GM12891 (cell line): ENCODE measurements at places on chromosomes 3 and 15.

- no peak for DNase-seq
Measured at GRCh38 chr15:97858296-97858695, 102.2 kb upstream of the ARRDC4 start.

DNA sequence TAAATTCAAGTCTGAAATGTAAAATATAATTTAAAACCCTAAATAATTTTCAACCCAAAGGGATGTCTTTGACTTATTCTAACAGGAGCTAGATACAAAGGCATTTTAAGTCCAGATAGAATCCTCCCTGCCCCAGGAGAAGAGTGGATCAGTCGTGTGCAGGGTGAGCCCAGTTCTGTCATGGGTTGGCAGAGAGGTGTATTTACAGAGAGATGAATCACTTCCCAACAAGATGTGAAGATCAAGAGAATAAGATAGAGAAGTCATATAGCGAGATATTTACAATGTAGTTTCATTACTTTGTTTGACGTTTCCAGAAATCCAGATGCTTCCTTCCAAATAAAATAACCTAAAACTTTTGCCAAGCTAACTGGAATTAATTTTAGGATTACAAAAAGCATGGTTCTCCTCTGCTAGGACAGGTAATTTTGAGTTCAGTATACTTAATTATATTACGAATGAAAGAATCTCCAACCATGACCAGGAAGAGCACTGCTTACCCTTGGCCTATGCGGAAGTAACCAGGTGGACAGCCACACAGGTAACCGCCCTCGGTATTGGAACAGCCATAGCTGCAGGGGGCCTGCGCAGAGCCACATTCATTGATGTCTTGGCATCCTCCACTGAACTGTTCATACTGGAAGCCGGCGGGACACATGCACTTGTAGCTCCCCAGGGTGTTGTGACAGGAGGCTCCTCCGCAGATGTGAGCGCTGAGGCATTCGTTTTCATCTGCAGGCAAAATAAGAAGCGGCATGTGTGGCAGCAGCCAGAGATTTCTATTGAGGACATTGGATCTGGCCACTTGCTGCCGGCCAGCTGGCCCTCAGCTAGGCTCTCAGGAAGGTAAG is 84.0 kb downstream of the DUT start:
- no peak for DNase-seq

DNA sequence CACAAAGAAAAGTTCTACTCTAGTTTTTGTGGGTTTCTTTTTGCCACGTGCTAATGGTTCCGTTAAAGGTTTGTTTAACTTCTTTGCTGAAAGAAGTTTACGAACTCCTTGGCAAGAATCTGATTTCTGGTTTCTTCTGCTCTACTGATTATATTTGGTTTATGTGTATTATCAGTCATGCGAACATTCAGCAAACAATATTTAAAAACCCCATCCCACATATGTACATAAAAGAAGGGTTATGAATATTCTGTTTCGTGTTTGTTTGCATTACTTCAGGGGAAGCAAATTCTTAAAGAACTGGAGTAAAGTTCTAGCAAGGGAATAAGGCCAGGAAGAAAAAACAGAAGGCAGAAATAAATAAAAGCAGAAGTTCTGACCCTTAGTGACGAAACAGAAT is 9.8 kb downstream of the LARS2 start:
- no peak for DNase-seq

GRCh38 chr3:99321261-99321660 is 317.1 kb upstream of the COL8A1 start:
- no peak for DNase-seq

GRCh38 chr3:21938267-21938681 is 187.3 kb upstream of the ZNF385D start:
- no peak for DNase-seq

- no peak for DNase-seq
Measured at GRCh38 chr3:97510795-97511194, 253.8 kb upstream of the ARL6 start.

GRCh38 chr3:2950159-2950558 is 160.0 kb downstream of the IL5RA start:
- DNase-seq: no peak

DNA sequence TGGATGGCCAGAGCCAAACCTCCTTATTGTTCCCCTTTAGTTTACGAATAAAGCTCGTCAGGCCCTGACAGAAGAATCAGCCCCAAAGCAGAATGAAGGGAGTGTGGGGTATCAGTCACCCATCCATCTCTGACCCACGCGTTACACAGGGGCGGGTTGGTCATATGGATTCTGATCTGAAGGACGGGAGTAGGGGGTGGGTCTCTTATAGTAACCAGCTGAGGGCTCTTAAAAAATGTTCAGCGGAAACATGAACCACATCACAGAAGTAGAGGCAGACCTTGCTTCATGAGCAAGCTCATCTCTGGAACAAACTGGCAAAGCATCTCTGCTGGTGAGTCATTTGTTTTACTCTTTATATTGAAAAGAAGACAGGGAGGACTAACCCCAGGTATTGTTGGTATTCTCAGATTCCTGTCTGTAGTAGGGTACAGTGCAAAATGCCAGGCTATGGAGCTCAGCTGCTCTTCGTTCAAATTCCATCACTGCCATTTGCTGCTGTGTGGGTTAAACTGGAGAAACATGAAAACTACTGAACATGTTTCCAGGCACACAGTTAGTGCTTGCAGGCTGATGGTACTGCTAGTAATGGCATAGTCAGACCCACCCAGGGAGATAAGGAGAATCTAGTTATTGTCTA is at the start of gene CXCR6:
Gene CXCR6, plus strand, starts transcription at position 258 of the 640 bp plus-strand sequence. CDS start 3,018 bp downstream, outside the sequence.
- no peak for DNase-seq

DNA sequence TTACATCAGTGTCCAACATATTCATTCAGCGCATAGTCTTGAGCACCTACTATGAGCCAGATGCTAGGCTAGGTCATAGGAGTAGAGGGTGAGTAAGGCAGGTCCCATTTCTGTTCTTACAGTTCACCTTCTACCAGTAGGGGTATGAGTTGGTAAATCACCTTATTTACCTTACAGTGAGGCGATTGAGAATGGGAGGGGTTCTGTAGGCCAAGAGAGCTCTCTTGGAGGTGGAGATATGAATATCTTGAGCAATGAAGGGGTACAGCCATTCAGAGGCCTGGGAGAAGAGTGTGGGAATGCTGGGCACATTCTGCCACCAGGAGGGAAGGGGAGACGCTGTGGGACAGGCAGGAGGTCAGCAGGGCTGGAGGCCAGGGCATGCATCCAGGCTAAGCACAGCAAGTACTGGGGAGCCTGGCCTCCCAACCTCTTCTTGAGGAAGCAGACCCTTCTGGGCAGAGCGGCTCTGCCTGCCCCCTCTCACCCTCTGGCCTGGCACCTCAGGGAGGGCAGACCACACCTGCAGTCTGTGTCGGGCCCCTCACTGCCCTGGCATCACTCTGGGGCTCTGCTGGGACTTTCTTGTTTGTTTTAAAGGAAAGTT is 123.4 kb downstream of the EEFSEC start:
- DNase-seq: no peak

DNA sequence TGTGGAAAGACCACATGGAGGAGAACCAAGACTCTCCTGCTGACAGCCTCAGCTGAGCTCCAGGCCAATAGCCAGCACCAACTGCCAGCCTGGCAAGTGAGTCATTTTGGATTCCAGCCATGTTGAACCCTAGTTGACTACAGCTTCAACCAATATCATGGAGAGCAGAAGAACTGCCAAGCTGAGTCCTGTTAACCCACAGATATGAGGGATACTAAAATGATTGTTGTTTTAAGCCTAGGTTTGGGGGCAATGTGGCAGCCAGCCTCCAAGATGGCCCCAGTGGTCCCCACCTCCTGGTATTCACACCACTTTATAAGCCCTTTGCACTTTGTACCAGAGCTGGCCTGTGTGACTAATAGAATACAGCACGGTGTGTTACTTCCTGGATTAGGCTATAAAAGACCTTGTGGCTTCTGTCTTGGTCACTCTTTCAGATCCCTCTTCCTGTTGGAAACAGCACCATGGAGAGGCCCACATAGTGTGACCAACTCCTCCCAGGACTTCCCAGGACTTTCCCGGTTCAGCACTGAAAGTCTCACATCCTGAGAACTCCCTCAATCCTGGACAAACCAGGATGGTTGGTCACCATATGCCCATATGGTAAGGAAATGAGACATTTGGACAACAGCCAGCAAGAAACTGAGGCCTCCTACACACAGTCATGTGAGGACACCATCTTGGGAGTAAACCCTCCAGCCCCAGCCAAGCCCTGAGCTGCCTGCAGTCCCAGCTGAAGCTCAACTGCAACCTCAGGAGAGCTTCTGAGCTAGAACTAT is 32.4 kb upstream of the CDV3 start:
- peak; percentile 19 for DNase-seq

- no peak for DNase-seq
Measured at GRCh38 chr3:183330881-183331280, 77.8 kb downstream of the B3GNT5 start.

DNA sequence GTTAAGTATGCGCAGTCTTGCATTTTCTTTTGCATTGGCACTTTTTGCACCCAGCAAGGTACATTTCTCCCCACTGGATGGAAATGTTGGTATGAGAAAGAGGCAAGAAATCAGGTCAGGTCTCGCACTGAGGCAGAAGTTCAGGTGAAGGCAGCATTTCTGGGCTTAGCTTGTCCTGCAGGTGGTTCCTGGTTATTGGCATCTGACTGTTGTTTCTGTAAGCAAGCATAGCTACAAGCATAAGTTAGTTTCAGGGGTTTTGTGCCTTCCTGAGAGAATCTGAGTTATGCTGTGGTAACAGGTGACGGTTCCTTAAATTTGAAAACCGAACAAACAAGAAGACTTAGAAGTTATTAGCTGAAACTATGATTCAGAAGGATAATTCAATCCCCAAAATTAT is 139.4 kb upstream of the GRM7 start:
- DNase-seq: no peak

DNA sequence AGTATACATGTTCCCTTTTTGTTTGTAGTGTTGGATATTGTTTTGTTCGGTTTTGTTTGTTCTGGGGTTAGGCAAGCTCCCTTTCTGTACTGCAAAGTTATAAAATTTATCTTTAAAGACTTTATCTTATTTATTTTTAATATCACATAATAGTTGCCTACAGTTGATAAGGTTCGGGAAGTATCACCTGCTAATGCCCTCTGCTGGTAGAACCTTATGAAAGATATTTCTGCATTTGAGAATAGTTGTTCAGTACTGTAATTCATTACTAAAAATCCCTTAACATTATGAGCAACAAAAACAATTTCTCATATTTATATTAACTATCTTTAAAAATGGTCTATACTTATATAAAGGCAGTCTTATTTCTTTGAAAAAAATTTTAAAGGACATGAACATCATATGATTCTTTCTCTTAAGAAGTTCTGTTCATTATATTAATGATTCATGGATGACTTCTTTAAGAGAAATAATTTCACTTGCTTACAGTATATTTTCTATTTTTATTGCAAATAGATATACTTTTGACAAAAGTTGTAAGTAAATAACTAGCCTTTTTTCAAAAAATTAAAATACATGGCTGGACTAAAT is 1126.8 kb downstream of the SI start:
- DNase-seq: no peak

GRCh38 chr15:50883903-50884302 is 24.6 kb upstream of the AP4E1 start:
- DNase-seq: no peak

- no peak for DNase-seq
Measured at GRCh38 chr15:73987681-73988444, 4.2 kb downstream of the STOML1 start.

DNA sequence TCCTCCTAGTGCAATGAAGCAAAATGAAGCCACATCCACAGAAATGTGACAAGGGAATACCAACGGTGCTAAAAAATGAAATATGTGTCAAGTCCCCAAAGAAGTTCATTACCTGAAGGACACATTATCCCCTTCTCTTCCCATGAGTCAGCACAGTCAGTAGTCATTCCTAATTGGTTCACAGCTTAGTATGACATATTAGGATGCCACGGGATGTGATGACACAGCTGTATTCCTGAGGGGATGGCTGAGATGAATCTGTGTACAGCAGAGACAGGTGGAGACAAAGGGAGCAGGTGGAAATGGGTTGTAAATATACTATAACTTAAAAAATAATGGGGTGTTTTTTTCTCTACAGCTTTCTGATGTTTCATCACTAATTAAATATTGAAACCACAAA is 273.4 kb downstream of the ARRDC4 start:
- no peak for DNase-seq

DNA sequence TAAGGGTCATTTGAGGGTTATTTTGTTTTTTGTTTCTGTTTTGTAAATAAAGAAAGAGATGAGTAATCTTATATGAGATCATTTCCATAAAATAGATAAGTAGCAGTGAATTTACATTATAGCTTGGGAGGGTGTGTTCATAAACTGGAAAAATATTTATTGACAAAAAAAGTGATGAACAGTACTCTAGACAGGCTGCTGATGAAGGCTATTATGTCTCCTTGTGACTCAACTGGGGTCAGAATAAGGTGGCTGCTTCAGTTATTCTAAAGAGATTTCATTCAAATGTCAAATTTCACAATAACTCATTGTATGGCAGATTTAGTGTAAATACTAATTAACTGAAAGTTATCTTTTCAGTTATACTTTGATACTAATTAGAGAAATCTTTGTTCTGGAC is 251.1 kb upstream of the CMC1 start:
- DNase-seq: no peak

- DNase-seq: no peak
Measured at GRCh38 chr3:36923981-36924743, 20.7 kb downstream of the TRANK1 start.

DNA sequence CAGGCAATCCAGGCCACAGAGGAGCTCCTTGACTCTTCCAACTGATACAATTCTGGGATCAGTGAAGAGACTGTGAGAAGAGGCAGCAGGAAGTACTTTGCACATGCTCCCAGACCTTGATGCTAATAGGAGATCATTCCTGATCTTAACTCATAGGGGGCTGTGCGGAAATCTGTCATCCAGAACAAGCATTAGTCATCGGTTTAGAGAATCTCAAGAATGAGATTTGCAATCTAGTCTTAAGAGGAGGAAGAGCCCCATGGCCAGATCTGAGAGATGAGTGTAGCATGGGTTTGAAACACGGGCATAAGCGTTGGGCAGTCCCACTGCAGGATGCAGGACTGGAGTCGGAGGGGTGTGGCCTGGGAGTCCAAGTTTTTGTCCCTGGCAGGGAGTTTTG is 1081.1 kb downstream of the NAALADL2 start:
- DNase-seq: no peak

DNA sequence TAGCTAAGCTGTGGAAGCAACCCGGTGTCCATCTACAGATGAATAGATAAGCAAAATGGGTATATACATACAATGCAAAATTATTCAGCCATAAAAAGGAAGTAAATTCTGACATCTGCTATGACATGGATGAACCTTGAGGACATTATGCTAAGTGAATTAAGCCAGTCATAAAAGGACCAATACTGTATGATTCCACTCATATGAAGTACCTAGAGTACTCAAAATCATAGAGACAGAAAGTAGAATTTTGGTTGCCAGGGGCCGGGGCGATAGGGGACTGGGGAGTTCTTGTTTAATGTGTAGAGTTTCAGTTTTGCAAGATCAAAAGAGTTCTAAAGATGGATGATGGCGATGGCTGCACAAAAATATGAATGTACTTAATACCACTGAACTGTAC is 10.3 kb downstream of the EID1 start:
- no peak for DNase-seq

GRCh38 chr3:61627768-61628185 is 66.4 kb downstream of the PTPRG start:
- DNase-seq: no peak

GRCh38 chr3:62332835-62333244 is 40.5 kb downstream of the FEZF2 start:
- no peak for DNase-seq

- no peak for DNase-seq
Measured at GRCh38 chr3:151483961-151484520, 23.2 kb upstream of the IGSF10 start.

GRCh38 chr3:127065561-127066290 is 82.8 kb downstream of the PLXNA1 start:
- no peak for DNase-seq
